Chondrocyte (in vitro differentiated cells): ENCODE measurements at places on chromosomes 2 and 18. TPM values are rescaled to one million over a fixed set of nuclear protein-coding genes. Genes with fewer than 3 reads are reported as not detected.

The GCC2 gene
- 22.2 to 27.5 TPM (median 24.2 TPM) in 3 replicates for total RNA-seq

The ERMN gene
- total RNA-seq: not detected in 3 replicates

The SLC14A1 gene
- total RNA-seq: 0.25 TPM in 1 of 3 replicates, not detected in the others

The TGFA gene
- 0.21 to 0.25 TPM in 2 of 3 replicates, not detected in the other for total RNA-seq

The PRSS56 gene
- total RNA-seq: not detected in 3 replicates

The DCTN1 gene
- 157 to 167 TPM (median 161 TPM) in 3 replicates for total RNA-seq

The RNF149 gene
- total RNA-seq: 26.2 to 28.3 TPM (median 26.8 TPM) in 3 replicates

The CLEC4F gene
- not detected in 3 replicates for total RNA-seq

The LRRC30 gene
- not detected in 3 replicates for total RNA-seq

DNA sequence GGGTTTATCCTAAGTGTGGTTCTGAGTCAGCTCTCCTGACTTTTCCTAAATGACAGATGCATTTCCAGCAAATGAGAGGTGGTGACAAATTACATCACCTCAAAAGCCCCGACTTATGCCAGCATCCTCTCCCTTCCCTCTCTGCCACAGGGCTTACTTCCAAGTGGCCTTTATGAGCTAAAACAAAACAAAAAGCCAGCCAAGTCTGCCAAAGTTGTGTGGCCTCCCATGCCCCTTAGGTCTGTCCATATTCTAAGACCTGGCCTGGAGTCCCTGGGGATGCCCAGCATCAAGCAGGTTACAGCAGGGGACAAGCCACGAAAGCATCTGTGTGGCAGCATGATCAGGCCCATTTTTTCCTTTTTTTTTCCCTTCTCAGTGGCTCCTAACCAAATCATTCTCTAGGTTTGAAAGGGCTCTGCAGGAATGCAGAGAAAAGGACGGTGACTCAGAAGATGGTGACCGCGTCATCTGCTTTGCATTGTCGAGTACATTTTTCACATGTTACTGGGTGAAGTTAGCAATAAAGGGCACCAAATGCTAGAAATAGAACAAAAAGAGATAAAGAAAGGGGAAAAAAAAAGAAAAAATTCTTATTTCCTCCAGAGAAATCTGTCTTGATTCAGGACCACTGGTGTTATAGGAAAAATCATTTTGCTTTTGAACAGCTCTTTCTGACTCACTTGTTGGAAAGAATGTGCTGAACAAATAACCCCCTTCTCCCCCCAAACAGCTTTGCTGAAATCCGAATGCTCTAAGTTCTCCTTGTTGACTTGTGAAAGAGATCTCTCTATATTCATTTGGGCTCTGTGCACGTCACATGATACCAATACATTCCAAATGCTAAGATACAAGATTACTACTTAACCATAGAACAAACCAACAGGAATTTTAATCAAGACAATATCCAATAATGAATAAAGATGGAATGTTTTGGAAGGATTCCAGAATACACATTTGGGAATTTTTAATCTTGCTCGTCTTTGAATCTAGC is 178.7 kb downstream of the EN1 start:
- peaks cover 13% of the 10 kb centered on the region for H3K27me3 ChIP-seq
- peak overlapping the region; percentile 1 for H3K4me3 ChIP-seq
- no peak for DNase-seq
- H3K4me1 ChIP-seq: peaks cover 19% of the 10 kb centered on the region
- H3K27ac ChIP-seq: peak overlapping the region; percentile 89

DNA sequence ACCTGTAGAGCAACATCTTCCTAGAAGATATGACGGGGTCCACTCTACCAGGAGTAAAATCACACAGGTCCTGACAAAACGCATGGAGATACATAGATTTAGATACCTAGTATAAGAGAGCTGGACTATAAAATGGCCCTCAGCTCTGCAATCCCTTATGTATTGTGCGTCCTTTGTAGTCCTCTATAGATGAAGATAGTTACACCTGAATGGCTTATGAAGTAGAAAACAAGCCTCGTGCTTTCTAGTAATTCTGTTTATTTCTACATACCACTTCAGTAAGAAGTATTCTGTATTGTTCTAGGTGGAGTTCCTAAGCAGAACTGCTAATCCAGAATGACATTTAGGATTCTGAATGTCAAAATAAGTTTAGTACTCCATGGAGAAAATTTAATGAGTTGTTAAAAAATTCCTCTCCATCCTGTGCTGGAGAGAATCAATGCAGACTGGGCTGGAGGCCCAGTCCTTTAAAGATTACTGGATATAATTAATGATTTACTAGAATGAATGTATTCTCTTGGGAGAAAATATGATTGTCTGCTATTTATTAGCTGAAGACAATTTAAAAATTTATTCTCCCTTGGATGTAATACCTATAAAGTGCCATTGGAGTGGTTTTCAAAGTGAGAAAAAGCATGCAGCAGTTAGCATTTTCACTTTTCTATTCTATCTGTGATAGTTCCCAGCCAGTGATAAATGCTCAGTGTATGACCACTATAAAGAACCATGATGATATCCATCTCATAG is 147.3 kb upstream of the UNC80 start:
- H3K27ac ChIP-seq: no peak overlapping the region
- no peaks in the 10 kb centered on the region for H3K27me3 ChIP-seq
- DNase-seq: no peak
- peaks cover 3% of the 10 kb centered on the region for H3K4me1 ChIP-seq

DNA sequence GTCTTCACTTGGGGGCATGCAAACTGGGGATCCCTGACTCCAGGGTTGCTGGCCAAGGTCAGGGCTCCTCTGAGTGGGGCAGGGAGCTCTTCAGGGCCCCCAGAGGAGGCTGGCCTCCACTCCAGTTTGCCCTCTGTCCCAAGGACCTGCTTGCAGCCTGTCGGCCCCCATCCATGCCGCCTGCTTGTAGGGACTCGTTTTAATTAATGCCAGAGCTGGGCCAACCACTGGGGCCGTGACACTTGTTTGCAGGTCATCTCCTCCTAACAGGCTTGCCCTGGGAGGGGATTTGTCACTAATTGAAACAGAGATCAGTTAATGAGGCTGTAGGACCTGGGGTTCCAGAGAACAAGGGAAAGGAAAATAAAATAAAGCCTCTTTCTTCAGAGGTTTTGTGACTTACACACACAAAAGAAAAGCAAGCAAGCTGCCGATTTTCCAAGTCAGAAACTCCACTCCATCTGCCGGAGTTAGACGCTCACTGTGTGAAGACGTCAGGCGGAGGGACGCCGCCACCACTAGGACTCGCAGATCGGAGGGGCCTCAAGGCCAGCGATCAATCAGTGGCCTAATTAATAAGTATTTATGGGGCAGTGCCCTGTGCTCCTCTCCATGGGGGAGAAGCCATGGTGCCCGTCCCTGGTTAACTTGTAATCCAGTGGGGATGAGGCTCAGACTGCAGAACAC is 75.9 kb downstream of the SFXN5 start:
- no peak for DNase-seq
- H3K27me3 ChIP-seq: no peaks in the 10 kb centered on the region
- peaks cover 1% of the 10 kb centered on the region for H3K36me3 ChIP-seq
- H3K4me1 ChIP-seq: peaks cover 2% of the 10 kb centered on the region
- no peak overlapping the region for H3K4me3 ChIP-seq
- H3K27ac ChIP-seq: no peak overlapping the region

DNA sequence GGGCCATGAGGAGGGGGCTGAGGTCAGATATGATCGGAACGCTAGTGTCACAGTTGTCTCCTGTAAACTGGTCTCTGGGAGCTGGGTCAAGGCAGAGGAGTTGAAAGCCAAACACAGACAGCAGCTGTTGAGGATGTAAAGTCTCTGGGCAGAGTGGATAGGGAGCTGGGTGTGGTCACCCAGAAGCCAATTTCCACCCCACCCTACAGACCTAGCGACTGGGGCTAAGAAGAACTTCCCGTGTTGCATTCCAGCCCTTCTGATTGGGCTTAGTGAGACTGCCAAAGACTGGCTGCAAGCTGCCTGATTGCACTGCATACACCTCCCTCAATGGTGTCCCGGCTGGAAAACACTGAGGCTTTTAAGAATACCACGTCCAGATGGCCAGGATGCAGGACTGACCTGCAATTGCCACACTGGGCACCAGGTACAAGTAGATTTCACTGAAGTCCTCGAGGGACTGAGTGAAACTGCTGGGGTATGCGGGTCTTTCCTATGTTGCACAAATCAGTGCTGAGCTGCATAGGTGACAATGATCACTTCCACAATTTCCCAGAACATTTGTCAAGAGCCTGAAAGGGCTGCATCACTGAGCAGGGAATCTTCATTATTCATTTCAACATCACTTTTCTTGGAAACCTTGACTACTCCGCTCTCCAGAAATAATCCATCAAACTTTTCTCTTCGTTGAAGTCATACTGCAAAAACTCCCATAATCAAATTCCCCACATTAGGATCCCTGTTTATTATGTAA is 43.1 kb upstream of the EML4 start:
- H3K27me3 ChIP-seq: no peaks in the 10 kb centered on the region
- no peak overlapping the region for H3K27ac ChIP-seq
- H3K36me3 ChIP-seq: no peaks in the 10 kb centered on the region
- no peak for DNase-seq

DNA sequence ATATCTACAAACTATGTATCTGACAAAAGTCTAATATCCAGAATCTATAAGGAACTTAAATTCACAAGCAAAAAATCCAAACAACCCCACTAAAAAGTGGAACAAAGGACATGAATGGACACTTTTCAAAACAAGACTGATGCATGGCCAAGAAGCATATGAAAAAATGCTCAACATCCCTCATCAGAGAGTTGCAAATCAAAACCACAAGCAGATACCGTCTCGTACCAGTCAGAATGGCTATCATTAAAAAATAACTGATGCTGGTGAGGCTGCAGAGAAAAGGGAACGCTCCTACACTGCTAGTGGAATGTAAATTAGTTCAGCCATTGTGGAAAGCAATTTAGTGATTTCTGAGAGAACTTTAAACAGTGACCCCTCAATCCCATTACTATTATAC is 56.5 kb downstream of the CCBE1 start:
- no peaks in the 10 kb centered on the region for H3K36me3 ChIP-seq
- H3K4me1 ChIP-seq: no peaks in the 10 kb centered on the region
- H3K27ac ChIP-seq: no peak overlapping the region
- H3K27me3 ChIP-seq: peaks cover 5% of the 10 kb centered on the region
- H3K4me3 ChIP-seq: no peak overlapping the region
- DNase-seq: no peak

GRCh38 chr2:42457011-42457410 is 36.8 kb downstream of the KCNG3 start:
- no peak overlapping the region for H3K4me3 ChIP-seq
- peaks cover 2% of the 10 kb centered on the region for H3K36me3 ChIP-seq
- H3K27ac ChIP-seq: no peak overlapping the region
- H3K4me1 ChIP-seq: no peaks in the 10 kb centered on the region
- peaks cover 14% of the 10 kb centered on the region for H3K27me3 ChIP-seq

GRCh38 chr2:173090276-173090877 is 14.7 kb downstream of the MAP3K20 start:
- H3K36me3 ChIP-seq: peaks cover 6% of the 10 kb centered on the region
- no peak for DNase-seq
- H3K4me1 ChIP-seq: peaks cover 49% of the 10 kb centered on the region
- no peaks in the 10 kb centered on the region for H3K27me3 ChIP-seq
